Stimulated activated CD8-positive, alpha-beta memory T cell treated with anti-CD3 and anti-CD28 coated beads, Interleukin-7, amount 100 ng/mL, for 48 hours (primary cell): ENCODE measurements at places on chromosomes 2 and 18.

DNA sequence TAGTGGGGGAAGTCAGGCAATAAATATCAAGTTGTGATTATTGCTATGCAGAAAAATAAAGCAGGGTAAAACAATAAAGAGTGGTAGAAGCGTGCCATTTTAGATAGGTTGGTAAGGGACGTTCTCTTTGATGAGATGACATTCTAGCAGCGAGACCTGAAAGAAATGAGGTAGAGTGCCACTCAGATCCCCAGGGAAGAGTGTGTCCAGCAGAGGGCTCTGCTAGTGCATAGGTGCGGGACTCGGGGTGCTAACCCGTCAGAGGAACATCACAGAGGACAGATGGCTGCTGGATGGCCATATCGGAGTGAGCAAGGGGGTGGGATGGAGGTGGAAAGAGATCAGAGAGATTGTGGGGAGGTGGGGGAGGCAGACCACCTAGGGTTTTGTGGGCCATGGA, 16.3 kb upstream of the GTF2A1L start:
- DNase-seq, result no peak

DNA sequence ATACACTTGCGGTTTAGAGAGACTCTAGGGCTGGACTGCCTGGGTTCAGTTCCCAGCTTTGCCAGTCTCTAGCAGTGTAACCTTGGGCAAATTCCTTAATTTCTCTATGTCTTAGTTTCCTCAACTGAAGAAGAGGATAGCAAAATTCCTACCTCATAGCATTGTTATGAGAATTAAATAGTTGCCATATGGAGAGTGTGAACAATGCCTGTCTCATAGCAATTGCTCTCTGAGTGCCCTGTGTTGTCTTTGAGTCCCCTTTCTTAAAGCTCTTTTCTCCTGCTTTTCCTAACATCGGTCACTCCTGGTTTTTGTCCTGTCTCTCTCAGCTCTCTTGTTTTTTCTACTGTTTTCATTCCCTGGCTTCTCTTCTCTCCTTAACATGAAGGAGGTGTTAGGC, 116.8 kb upstream of the ALPP start:
- DNase-seq, result no peak

- no peak for DNase-seq
Measured at GRCh38 chr2:47321006-47321405, 82.0 kb upstream of the MSH2 start.

DNA sequence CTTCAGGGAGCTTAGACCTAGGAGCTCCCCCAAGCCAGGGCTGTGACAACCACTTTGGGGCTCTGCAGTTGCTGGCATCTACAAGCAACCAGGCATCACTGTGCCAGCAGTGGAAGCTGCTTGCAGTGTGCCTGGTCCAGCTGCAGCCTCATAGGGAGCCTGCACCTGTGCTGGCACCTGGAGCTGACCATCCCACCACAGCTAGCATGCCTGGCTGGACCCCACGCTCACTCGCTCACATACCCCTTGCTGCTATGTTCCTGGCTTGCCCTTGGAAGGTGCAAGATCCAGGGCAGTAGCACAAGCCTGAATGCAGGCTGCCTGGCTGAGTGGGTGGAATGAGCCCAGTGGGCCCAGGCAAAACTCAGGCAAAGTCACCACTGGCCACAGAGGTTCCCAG, 82.5 kb downstream of the ZNF804A start:
- no peak for DNase-seq

GRCh38 chr2:210630873-210631560, 74.6 kb downstream of the CPS1 start:
- DNase-seq, result no peak

- no peak for DNase-seq
Measured at GRCh38 chr2:236904389-236905263, 181.1 kb upstream of the COPS8 start.

DNA sequence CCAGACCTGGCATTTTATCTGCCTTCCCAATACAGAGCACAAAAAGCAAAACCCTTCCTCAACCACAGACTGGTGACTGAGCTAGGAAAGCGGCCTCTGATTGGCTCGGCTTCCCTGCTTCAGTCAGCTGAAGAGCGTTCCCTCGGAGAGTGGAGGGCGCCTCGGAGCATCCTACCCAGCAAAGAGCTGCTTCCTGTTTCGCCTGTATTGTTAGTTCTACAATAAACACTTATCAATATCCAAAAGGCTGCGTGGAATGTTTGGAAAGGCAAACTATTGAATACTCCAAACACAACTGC, 125.0 kb downstream of the CACNB4 start:
- no peak for DNase-seq

DNA sequence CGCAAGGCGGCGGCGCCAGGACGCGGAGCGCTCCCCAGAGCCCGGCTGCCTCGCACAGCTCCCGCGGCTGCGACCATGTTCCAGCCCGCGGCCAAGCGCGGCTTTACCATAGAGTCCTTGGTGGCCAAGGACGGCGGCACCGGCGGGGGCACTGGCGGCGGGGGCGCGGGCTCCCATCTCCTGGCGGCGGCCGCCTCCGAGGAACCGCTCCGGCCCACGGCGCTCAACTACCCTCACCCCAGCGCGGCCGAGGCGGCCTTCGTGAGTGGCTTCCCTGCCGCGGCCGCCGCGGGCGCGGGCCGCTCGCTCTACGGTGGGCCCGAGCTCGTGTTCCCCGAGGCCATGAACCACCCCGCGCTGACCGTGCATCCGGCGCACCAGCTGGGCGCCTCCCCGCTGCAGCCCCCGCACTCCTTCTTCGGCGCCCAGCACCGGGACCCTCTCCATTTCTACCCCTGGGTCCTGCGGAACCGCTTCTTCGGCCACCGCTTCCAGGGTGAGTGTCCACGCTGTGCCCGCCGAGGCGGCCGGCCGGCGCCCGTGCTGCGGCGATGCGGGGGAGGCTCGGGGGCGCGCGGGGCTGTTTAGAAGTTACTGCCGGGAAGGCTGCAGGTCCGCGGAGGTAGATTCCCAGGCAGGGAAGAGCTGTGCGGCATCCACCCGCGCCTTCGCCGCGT, 696 bp downstream of the EMX1 start:
- no peak for DNase-seq

- DNase-seq, result no peak
Measured at GRCh38 chr18:23953984-23954383, 60.6 kb upstream of the TTC39C start.

DNA sequence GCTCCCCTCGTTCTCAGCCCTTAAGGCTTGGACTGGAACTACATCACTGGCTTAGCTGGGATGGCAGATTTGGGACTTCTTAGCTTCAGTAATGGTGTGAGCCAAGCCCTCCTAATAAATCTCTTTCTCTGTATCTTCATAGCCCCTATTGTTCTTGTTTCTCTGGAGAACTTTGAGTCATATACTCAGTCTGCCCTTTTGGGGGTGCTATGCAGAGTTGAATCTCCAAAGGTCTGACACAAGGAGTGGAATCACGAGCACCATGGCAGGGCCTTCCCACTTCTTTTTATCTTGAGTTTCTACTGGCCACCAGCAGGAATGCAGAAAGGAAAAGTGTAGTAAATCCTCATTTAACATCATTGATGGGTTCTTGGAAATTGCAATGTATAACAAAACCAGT, 13.3 kb upstream of the TGFA start:
- no peak for DNase-seq

GRCh38 chr18:26545335-26546123, 2.8 kb downstream of the KCTD1 start:
- no peak for DNase-seq

- no peak for DNase-seq
Measured at GRCh38 chr2:457792-458424, 170.0 kb upstream of the ALKAL2 start.

DNA sequence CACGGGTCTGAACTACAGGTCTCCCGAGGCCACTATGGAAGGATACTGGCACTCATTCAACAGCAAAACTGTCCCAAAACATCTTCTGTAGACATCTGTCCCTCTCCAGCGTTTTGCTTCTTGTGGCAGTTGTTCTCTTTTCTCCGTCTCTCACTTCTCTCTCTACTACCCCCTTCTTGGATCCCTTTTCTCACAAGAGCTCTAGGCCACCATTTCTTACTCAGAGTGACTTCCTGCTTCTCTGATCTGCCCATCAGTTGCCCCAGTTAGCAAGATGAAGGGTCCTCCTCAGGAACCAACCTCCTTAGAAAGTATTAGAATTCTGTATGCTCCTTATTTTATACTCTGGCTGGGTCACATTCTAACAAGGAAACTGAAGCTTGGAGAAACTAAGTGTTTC, 32.6 kb downstream of the BCL2 start:
- no peak for DNase-seq

DNA sequence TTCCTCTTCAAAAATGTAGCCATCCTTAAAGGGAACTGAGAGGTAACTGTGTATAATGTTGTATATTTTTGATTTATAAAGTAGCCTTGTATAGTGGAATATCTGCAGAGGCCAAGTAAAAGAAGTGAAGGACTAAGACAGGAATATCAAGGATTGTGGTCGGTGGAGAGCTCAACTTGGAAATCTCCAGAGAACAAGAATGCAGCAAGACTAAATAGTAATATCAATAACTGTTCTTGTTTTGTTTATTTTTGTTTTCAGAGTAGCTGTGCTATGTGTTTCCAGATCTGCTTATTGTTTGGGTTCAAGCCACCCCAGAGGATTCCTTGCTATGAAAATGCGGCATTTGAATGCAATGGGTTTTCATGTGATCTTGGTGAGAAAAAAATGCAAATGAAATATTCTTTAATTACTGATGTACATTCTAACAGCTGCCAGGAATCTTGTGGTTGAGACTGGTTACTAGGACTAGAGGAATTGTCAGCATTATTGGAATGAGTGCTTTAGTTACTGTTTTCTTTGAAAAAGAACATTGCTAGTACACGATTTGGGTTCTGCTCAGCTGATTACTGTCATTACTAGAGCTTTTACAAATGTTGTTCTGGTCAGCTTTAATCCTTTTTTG, 25.0 kb downstream of the FASTKD2 start:
- no peak for DNase-seq

DNA sequence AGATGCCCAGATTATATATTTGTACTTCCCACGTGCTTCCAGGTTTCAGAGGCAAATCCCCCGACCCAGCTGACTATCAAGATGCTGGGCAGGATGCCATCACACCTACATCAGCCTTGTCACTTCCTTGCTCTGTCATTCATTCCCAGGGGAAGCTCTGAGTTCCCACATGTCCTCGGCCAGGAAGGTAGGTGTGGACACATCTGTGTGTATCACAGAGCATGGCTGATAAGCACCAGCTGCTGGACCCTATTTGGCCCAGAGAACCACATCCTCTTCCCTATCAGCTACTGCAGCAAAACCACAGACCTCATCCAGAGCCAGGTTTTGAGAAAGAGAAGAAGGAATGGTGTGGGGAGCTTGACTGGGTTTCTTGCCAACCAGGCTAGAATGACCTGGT, 31.9 kb upstream of the ITGA6 start:
- DNase-seq, result no peak

GRCh38 chr2:224046752-224047151, 7.7 kb upstream of the SERPINE2 start:
- no peak for DNase-seq

GRCh38 chr2:143078104-143078503, 51.1 kb upstream of the ARHGAP15 start:
- no peak for DNase-seq

DNA sequence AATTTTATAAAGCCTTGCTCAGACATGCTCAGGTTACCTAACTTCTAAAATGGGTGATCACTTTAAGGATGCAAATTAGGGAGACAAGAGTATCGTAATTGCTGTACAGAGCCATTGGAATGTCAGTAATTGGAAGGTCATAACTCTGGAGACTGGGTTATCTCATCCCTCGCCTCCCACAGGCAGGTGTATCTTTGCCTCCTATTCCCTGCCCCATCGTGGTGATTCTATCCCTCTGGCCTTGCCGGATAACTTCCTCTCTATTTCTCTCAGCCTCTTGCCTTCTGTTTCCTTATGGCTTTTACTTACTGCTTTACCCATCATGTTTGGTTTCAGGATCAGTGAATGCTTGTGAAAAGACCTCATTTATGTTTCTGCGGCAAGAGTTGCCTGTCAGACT, 2.5 kb downstream of the PDK1 start:
- no peak for DNase-seq

- DNase-seq, result no peak
Measured at GRCh38 chr2:217153510-217153909, 293.6 kb upstream of the TNP1 start.

- DNase-seq, result no peak
Measured at GRCh38 chr2:210616074-210616473, 59.7 kb downstream of the CPS1 start.

DNA sequence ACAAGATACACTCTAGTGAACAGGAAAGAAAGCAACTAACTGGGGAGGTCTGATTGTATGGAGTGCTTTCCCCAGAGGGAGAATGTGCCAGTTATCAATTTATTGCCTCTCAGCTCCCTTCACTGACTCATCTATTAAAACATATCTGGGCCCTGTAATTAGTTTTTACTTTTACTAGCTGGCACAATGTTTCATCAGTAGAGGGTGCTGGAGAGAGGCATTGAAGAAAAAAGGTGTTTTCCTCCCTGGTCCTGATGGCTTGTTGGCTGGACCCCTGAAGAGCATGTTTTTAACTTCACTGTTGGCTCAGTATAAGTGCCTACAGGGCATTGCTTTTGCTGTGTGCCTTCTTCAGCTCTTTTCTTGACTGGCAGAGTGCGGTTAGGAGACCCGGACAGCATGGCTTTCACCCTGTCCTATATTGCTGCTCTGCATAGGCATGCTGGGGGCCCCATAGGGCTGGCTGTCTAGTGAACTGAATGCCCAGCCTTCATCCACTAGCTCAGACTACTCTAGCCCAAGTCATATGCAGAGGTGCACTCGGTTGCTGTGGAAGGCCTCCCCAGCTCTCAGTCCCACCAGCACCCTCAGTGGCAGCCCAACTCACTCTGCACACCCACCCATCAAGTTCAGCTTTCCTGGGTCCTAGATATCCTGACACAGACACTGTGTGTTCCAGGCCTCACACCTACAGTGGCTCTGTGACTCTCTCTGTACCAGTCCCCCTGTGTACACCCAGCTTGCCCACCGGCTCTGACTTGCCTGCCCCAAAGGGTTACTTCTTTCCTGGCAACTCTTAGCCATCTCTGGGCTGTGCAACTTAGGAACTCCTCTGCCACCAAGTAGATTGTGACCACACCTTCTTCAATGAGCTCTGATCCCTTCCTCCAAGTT, 62.3 kb upstream of the ACYP2 start:
- no peak for DNase-seq

DNA sequence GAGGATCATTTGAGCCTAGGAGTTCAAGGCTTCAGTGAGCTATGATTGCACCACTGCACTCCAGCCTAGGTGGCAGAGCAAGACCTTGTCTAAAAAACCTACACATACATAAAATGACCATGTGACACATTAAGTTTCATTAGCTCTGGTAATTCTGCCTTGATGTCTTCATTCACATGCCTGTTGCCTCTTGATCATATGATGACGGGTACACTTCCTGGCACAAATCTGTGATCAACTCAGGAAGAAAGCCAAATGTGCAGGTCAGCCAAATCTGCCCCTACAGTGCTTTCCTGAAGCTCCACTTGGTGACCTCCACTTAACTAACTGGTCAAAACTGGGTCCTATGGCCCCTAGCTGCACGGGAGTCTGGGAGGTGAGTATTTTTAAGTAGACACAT, 54.4 kb upstream of the B3GNT7 start:
- no peak for DNase-seq

GRCh38 chr2:54503192-54503591, 47.1 kb downstream of the SPTBN1 start:
- peak; percentile 36 for DNase-seq
